ENCODE measurements at places on chromosomes 3 and 15.

GRCh38 chr15:72685925-72686794 is at the start of the genes BBS4 and HIGD2B:
BBS4 (plus strand) TSS chr15:72686207; CDS start chr15:72686228, 21 bp downstream.
HIGD2B (minus strand) TSS chr15:72686182; CDS start chr15:72676374, 9,808 bp downstream.
- H3K27ac ChIP-seq: peak within 1 kb of the TSS; percentile 97
- H3K4me1 ChIP-seq: peaks cover 4% of the 10 kb centered on the region
- peak within 1 kb of the TSS; percentile 99 for H3K4me3 ChIP-seq
- no peaks in the 10 kb centered on the region for H3K27me3 ChIP-seq

- H3K4me1 ChIP-seq: peaks cover 54% of the 10 kb centered on the region
- H3K36me3 ChIP-seq: no peaks in the 10 kb centered on the region
- H3K27ac ChIP-seq: peak overlapping the region; percentile 91
- no peaks in the 10 kb centered on the region for H3K27me3 ChIP-seq
- no peak overlapping the region for H3K4me3 ChIP-seq
Observed at GRCh38 chr15:41934843-41935242, 37.5 kb downstream of the EHD4 start.

DNA sequence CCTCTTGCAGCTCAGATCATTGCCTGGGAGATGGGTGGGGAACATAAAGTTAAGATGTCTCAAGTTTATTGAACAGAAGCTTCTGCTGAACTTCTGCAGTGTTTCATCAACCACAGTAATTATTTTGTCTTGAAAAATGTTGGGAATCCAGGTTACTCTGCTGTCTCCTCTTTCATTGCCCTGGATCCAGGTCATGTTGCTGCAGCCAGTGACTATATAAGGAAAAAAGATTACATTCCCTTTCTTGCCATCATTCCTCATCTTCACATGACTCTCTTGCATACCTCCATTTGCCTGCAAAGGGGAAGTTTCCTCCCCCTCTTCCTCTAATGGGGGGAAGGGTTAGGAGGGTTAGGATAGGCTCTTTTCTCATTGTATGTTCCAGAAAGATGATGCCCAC is 15.1 kb downstream of the GMNC start:
- no peaks in the 10 kb centered on the region for H3K4me1 ChIP-seq
- H3K27ac ChIP-seq: no peak overlapping the region
- no peak for DNase-seq
- no peaks in the 10 kb centered on the region for H3K27me3 ChIP-seq
- no peaks in the 10 kb centered on the region for H3K36me3 ChIP-seq
- no peak overlapping the region for H3K4me3 ChIP-seq

- H3K4me3 ChIP-seq: no peak overlapping the region
- H3K27ac ChIP-seq: no peak overlapping the region
- H3K36me3 ChIP-seq: no peaks in the 10 kb centered on the region
- no peak for DNase-seq
Observed at GRCh38 chr15:53160092-53160704, 370.1 kb upstream of the ONECUT1 start.

GRCh38 chr15:33113666-33114373 is 80.7 kb downstream of the FMN1 start:
- DNase-seq: no peak
- H3K27me3 ChIP-seq: no peaks in the 10 kb centered on the region
- peaks cover 4% of the 10 kb centered on the region for H3K4me1 ChIP-seq
- H3K4me3 ChIP-seq: peak overlapping the region; percentile 30
- H3K27ac ChIP-seq: peak overlapping the region; percentile 78
- no peaks in the 10 kb centered on the region for H3K36me3 ChIP-seq

GRCh38 chr3:87006844-87007439 is 16.0 kb upstream of the VGLL3 start:
- H3K27ac ChIP-seq: no peak overlapping the region
- H3K36me3 ChIP-seq: no peaks in the 10 kb centered on the region
- H3K27me3 ChIP-seq: no peaks in the 10 kb centered on the region
- no peaks in the 10 kb centered on the region for H3K4me1 ChIP-seq
- no peak overlapping the region for H3K4me3 ChIP-seq

- no peaks in the 10 kb centered on the region for H3K36me3 ChIP-seq
- H3K4me1 ChIP-seq: no peaks in the 10 kb centered on the region
- H3K4me3 ChIP-seq: no peak overlapping the region
- no peak for DNase-seq
Observed at GRCh38 chr3:55327131-55327920, 159.8 kb downstream of the WNT5A start.

Measured in Panc1 (cell line).